ENCODE measurements at places on chromosomes 2 and 18.
A peak's percentile ranks its signal among the peaks of the same experiment; 100 is the strongest.

- DNase-seq = no peak
Observed at GRCh38 chr2:234258562-234259141, 208.2 kb downstream of the SPP2 start.

DNA sequence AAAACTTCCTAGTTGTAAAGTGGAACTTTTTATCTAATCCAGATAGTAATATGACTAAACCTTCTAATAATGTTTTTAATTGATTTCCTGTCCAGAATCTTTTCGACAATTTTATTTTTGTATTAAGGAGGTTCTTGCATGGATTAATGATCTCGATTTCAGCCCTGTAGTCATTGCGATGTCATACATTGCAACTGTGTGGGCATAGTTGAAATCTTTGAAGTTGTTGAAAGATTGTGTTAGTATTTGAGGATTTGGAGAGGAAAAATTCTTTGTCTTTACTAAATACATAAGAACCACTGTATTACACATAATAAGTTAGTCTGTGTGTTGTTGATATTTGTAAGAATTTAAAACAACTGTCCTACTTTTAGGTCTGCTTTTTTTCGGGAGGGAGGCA is 31.1 kb downstream of the ACSL3 start:
- DNase-seq = no peak

- DNase-seq = no peak
Observed at GRCh38 chr2:101168706-101169105, 17.5 kb upstream of the TBC1D8 start.

DNA sequence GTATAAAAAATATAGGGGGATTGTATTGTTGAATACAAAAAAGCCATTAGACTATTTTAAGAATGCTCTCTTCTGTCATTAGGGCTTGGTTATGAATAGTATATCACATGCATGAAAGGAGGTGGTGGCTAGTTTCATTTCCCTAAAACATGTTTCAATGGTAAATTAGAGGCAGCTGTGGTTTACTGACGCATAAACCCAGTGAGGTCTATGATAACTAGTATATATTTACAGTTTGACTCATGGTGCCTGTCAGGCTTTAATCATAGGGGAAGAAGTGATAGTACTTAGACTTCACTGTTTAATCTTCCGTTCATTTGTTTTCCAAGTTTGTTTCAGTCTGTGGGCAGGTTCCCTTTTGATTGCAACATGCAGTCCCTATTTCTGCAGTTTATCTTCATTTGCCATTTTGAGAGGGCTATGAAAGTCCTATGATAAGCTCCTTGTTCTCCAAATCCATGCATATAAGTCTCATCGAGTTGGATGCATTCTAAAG is 55.1 kb upstream of the MAP4K3 start:
- DNase-seq = no peak

GRCh38 chr2:106851087-106851874 is 34.7 kb downstream of the ST6GAL2 start:
- DNase-seq = no peak

DNA sequence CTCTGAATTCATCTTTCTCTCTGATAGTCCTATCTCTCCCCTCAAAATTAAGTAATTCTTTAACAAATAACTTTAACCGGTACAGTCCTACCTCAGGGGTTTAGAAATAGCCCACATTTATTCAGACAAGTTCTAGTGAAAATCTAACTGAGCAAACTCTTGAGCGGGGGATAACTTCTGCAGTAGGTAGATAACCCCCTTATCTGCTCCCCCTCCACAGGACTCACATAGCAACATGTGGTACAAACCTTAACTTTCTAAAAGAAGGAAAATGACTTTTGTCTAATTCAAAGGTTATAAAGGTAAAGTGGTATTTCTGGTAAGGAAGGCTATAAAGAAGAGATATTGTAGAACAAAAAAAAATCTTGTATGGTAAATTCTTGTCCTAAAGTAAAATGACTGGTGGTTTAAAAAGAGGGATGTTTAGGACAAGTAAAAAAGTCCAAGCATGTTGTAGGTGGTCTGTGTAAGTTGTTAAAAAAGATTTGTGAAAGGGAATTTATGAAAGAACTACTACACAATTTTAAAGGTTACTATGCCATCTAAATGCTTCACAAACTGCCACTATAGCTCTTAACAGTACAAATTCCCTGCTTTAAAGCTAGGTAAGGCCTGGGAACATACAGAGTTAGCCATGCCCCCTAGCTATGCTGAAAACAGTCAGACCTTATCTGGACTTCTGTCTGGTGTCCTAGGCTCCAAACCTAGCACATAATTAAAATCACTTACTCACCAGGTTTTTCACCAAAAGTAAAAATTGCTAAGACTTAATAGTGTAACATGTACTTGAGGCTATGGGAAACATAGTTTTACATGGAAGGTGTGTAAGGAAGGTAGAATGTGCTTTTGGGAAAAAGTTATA is 8.1 kb upstream of the RPIA start:
- no peak for DNase-seq

- peak; percentile 83 for DNase-seq
Observed at GRCh38 chr2:241865957-241866789, 3.4 kb upstream of the RTP5 start.

DNA sequence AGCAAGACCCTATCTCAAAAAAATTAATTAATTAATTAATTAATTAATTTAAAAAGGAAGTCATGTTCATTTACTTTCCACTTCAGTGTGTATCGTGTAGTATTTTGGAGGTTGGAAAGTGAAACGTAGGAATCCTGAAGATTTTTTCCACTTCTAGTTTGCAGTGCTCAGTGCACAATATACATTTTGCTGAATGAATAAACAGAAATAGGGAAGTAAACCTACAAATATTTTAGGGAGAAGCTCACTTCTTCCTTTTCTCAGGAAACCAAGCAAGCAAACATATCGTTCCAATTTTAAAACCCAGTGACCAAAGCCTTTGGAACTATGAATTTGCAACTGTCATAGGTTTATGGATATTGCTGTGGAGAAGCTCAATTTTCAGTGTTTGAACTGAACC is 27.8 kb downstream of the SLC14A1 start:
- no peak for DNase-seq

- DNase-seq = no peak
Observed at GRCh38 chr2:172207911-172208310, 105.2 kb upstream of the DLX2 start.

- DNase-seq = no peak
Observed at GRCh38 chr18:78305789-78306188, 673.8 kb upstream of the SALL3 start.

GRCh38 chr2:124025171-124025580 is at the start of gene CNTNAP5:
Gene CNTNAP5, plus strand, starts transcription at chr2:124025287. Its CDS starts 364 bp downstream, at chr2:124025651.
- peak; percentile 93 for DNase-seq

DNA sequence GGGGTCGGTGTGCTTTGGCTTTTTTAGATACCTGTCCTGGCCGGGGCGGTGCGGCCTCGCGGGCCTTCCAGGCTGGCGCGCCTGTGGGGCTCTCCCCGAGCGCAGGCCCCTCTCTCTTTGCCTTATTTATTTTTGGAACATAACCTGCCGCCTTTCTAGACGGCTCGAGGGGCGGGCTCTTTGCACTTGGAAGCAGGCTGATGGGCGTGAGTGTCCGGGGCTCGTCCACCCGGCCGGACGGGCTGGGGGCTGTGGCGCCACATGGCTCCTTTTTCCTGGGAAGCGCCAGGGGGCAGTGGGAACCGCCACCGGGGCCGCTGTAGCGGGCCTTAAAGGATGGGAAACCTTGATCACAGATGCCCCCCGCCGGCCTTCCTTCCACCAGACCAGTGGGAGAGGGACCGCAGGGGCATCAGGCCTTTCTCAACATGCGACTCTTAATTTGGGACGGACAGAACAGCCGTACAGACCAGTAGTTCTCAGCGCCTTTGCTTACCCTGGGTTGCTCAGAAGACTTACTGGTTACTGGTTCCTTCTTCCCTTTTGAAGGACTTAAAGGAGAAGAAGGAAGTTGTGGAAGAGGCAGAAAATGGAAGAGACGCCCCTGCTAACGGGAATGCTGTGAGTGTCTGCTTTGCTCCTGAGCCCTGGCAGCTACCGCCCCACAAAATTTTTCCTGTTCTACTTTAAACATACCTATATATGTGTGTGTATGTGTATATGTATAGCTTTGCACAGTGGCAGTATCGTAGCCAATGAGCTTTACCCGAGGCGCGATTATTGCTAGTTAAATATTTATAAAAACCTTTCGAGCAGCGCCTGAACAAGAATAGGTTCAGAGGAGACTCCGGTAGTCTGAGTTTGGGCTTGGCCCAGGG is 2.7 kb downstream of the PTMA start:
- DNase-seq = peak; percentile 38

DNA sequence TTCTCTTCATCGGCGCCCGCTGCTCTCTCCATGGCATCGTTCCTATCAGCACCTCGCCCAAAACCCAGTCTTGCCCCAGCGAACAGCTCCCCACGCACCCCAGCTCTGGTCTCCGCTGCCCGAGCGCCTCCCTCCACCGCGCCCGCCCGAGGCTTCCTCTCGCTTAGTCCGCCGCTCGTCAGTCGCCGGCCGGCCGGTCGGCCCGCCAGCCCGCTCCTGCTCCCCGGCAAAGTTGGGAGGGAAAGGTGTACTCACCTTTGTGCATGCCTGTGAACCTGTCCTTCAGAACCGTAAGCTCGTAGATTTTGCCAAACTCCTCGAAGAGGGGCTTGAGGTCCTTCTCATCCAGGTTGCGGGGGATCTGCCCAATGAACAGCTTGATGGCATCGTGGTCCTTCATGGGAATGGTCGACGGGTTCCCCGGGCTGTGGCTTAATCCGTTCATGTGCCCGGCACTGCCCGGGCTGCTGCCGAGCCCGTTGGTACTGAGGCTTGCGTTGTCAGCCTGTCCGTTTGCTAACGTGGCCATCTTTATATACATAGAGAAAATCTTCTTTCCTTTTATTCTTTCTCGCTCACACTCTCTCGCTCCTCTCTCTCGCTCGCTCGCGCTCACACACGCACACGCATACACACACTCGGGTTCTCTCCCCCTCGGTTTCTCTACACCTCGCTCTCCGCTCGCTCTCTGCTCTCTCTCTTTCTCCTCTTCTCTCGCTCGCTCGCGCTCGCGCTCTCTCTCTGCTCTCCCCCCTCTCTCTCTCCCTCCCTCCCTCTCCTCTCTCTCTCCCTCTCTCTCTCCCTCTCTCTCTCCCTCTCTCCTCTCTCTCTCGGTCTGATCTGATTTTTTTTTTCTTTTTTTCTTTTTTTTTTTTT is at the start of gene CELF4:
CELF4 (minus strand) TSS at position 698 of the 876 bp plus-strand sequence.
- peak; percentile 42 for DNase-seq

- no peak for DNase-seq
Observed at GRCh38 chr2:33873076-33873605, 274.0 kb upstream of the FAM98A start.

- no peak for DNase-seq
Observed at GRCh38 chr18:76546436-76546835, 51.4 kb upstream of the ZNF516 start.

DNA sequence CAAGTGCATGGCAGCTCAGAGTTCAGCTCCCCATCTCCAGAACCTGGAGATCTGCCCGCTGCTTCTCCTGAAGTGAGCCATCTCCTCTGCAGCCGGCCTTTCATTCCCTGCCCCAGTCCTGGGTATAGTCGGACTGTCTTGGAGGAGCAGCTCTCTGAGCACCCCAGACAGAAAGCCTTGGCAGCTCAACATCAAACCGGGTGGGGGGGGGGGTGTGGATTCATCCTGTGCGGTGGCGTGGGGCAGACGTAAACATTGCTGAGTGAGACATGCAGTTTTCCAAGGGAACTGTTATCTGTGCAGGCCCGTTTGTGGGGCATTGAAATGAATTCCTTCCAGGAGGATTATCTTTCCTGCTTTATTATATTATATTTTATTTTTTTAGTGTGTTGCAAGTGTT is 125.9 kb upstream of the MYCN start:
- DNase-seq = no peak

- peak; percentile 12 for DNase-seq
Observed at GRCh38 chr2:106269591-106270291, 75.6 kb upstream of the UXS1 start.

DNA sequence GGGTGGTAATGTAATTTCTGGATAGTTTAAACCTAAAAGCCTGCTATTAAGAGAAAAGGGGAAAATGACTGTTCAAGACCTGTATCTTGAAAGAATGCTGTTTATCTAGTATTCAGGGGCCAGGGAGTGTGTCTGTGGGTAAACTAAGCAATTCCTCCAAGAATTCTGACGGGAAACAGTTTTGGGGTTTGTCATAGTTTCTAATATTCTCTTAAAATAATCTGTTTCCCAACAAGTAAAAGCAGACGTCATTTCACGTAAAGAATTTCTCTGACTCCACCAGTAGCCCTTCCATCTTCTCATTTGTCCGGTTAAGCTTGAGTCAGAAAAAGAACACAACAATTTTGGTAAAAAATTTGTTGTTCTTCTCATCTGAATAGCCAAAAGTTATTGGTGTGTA is 232.1 kb upstream of the EPAS1 start:
- DNase-seq = peak; percentile 93

DNA sequence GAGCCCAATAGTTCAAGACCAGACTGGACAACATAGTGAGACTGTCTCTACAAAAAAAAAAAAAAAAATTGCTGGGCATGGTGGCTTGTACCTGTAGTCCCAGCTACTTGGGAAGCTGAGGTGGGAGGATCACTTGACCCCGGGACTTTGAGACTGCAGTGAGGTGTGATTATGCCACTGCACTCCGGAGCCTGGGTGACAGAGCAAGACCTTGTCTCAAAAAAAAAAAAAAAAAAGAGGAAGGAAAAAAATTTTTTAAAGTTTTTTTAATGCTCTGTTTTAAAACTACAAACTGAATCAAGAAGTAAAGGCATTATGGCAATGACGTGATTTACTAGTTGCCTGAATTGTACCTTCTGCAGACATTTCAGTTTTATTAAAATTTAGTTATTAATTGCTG is 54.5 kb upstream of the ZDBF2 start:
- no peak for DNase-seq

- DNase-seq = peak; percentile 81
Observed at GRCh38 chr18:67783196-67783946, 266.9 kb upstream of the DSEL start.

DNA sequence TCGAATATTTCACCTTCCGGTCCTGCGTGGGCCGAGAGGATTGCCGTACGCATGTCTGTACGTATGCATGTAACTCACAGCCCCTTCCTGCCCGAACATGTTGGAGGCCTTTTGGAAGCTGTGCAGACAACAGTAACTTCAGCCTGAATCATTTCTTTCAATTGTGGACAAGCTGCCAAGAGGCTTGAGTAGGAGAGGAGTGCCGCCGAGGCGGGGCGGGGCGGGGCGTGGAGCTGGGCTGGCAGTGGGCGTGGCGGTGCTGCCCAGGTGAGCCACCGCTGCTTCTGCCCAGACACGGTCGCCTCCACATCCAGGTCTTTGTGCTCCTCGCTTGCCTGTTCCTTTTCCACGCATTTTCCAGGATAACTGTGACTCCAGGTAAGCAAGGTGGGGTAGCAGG is at the start of gene SERPINB5:
SERPINB5 (plus strand) TSS at position 291 of the 400 bp plus-strand sequence. CDS start 7,471 bp downstream, outside the sequence.
- no peak for DNase-seq
